ENCODE measurements at places on chromosomes 2 and 18.
A peak's percentile ranks its signal among the peaks of the same experiment; 100 is the strongest.

DNA sequence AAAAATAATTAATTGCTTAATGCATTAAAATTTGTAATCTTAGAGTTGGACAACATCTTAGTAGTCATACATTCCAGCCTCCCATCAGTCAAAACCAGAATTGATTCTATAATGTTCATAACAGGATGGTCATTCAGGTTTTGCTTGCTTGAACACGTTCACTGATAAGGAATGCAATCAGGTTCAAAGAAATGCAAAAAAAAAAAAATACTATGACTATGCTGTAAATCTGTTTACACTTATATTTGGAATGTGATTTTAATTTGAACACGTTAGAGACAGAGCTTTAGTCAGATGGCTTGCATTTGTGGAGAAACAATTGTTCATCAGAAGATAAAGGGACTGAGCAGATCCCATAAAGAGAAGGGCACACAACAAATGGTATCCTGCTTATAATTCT lies 131.3 kb upstream of the UNC80 start:
- no peak for DNase-seq

DNA sequence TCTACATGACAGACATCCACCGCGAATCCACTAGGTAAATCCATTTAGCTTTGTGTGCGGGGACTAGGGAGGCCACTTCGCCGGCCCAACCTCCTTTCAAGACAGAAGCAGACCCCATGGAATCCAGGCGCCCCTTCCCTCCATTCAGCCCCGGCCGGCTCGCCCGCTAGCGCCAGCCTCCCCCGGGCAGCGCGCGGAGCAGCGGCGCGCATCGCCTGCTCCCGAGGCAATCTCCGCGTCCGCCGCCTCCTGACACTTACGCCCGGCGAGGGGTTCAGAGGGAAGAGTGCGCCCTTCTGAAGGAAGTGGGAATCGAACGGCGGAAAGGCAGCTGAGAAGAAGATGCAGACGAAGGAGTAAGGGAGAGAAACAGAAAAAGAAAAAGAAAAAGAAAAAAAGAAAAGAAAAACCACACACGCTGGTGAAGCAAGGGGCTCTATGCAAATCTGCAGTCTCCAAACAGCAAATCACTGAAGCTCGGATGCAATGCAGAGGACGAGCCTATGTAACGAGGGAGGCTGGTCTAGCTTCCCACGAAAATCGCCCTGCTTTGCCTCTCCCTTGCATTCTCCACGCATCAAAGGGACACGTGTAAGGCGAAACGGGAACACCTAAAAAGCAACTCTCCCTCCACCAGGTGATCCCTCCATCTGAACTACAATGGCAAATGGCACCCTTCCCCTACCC lies 684.4 kb downstream of the NRXN1 start:
- no peak for DNase-seq

- DNase-seq = no peak
These were observed 2.3 kb downstream of the KIF5C start for GRCh38 chr2:148877403-148877740.

GRCh38 chr2:218130377-218130776 lies 4.5 kb downstream of the CXCR2 start:
- DNase-seq = no peak

- no peak for DNase-seq
These were observed 587.5 kb upstream of the DSEL start for GRCh38 chr18:68104036-68104435.

DNA sequence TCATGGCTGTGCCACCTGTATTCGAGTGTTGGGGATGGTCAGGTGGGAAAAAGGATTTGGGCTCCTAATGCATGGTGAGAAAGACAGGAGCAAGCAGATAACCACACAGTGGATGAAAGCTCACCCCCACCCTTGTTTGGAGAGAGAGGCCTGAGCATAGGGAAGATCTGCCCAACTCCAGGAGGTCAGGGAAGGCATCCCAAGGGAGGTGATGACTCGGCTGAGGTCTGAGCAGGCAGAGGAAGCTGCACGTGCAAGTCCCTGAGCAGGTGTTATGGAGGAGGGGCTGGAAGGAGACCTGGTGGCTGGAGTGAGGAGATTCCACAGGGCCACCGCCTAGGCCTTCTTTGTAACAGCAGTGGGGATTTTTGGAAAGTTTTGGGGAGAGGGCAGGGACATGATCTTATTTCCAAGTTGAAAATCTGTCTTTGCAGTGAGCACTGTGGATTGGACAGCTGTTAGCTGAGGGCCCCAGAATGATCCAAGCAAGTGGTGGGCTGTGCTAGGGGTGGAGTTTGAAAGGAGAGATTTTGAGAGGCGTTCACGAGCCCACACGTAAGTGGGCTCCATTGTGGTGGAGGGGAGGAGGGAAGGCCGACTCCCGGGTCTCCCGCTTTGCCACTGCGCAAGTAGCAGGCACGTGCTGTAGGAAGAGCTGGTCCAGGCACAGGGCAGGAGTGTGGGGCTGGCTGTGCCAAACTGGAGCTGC lies 228.5 kb downstream of the GLI2 start:
- DNase-seq = no peak

GRCh38 chr18:31261792-31262582 lies 56.0 kb upstream of the DSG1 start:
- DNase-seq = no peak

GRCh38 chr2:122138561-122138960 lies 383.1 kb downstream of the TSN start:
- DNase-seq = no peak

- DNase-seq = no peak
These were observed 311.1 kb downstream of the NRXN1 start for GRCh38 chr2:50720697-50721315.

GRCh38 chr2:150046810-150047209 lies 440.7 kb downstream of the RND3 start:
- no peak for DNase-seq

- DNase-seq = peak; percentile 31
These were observed at the start of gene PLA2R1 for GRCh38 chr2:160062292-160063005. PLA2R1 (minus strand) TSS chr2:160062615; CDS start chr2:160062403, 212 bp downstream.

DNA sequence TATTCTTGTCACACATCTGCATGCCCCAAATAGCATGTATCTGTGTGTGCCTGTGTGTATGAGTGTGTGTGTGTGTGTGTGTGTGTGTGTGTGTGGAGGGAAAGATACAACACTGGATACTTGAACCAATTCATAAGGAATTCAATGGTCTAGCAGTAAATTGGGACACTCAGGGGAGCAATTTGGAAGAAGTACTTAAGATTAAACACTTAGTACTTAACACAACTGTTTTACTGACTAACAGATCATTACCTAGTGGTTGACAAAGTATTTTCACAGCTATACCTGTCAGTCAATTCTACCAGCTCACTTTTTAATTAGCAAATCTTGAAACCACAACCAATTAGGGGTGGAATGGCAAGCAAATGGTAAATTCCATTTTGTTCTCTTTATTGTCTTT lies 1024.1 kb downstream of the TMEM182 start:
- no peak for DNase-seq

DNA sequence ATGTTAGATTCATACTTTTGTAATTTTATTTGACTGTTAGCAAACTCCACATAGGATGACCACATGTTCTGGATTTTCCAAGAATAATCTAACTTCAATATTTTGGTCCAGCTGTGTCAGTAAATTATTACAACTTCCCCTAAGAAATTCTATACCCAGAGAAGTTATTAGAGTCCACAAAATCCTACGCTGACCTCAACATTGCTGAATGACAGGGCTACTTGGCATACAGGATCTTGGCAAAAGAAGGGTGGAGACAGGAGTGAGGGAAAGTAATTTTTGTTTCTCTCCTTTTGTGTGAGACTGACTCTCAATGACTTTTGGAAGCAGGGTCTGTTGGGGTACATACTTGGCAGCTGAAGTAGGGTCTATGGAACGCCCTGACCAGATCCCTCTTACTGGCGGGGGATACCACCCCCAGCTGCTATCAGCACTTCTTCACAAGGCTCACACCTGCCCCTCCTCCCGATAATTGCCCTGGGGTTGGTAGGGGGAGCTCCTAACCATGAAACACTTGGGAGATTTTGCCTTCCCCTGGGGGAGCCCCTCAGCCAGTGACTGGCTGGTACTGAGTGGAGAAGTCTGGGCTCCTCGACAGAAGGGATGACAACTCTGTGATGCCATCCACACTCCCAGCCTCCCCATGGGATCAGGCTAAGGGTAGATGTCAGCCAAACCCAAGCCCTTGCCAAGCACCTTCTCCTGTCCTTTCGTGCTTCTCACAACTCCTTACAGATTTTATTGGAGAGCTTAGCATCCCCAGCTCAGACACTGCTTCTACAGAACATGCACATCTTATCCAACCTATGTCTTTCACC lies 110.6 kb upstream of the FHL2 start:
- no peak for DNase-seq

DNA sequence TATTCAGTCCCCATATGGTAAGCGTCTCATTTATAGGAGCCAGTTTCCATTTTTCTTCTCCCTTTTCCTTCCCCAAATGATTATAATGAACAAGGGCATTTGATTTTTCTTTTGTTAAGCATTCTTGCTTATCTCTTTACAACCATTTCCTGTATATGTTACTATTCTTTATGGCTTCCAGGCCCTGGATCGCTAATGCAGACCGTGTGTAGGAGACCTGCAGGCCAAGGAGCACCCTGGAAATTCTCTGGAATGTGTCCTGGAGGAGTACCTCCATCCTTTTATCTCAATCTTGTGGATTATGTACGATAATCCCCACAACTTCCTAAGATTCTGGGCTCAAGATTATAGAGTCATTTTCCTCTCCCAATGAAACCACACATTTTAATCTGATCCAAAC lies 439.6 kb upstream of the MMADHC start:
- DNase-seq = no peak

- no peak for DNase-seq
These were observed 36.7 kb downstream of the RALB start for GRCh38 chr2:120289221-120289906.

- DNase-seq = no peak
These were observed 102.2 kb downstream of the PTGR3 start for GRCh38 chr18:75106746-75107145.

DNA sequence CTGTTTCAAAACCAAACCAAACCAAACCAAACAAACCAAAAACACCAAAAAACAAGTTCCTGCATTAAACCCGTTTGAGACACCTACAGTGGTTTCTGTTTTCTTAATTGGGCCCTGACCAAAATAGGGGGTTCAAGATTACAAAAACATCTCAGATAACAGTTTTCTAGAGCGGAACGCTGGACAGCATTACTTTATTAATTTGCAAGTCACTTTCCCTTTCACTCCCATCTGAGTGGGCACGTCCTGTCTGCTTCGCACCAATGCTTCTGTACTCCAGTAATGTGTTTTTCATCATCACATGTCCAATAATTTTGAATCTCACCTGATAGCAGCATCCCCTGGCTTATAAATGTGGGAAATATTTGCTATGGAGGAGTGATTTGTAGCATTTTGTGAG lies 11.7 kb upstream of the MYO1B start:
- no peak for DNase-seq

- peak; percentile 67 for DNase-seq
These were observed 634.5 kb downstream of the ZEB2 start for GRCh38 chr2:143885461-143885860.

DNA sequence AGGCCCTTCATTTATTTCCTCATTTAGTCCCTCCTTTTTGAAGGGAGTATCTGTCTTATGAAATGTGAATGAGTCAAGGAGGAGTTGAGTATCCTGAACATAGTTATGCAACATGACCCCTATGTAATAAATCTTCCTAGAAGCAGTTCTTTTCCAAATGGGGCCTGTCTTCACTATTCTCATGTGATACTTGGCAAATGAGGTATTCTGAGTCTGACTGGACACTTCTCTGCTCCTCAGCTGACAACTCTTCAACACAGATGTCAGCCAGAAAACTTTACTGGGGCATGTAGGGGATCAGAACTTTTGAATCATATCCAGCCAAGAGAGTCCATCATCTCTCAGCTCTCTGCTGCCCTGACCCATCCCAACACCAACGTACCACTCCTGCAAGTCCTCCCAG lies 291.6 kb downstream of the ZNF385B start:
- no peak for DNase-seq

GRCh38 chr2:44009136-44009735 lies 13.4 kb upstream of the LRPPRC start:
- DNase-seq = no peak

DNA sequence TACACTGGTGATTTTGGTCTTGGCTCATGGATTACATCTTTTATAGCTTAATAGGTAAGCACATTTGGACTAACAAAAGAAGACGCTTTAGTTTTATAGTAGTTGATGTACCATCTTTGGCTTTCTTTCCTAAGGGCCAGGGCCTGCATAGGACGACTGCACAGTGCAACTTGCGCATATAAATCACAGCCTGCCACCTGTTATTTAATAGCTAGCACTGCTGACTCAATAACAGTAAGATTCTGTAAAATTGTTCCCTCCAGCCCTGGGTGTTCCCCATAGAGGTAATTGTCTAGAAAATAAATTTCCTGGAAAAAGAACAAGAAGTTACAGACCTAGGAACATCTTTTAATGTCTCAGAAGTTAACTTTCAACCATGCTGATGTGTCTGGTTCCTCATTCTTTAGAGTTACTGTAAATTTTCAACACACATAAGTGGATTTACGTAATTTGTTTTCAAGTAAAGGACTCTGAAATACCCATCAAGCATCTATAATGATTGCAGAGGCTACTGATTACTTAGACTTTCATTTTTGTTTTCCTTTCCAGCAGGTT lies 594.2 kb upstream of the NXPH2 start:
- no peak for DNase-seq

GRCh38 chr2:189648846-189649509 lies 12.3 kb upstream of the ASNSD1 start:
- no peak for DNase-seq

DNA sequence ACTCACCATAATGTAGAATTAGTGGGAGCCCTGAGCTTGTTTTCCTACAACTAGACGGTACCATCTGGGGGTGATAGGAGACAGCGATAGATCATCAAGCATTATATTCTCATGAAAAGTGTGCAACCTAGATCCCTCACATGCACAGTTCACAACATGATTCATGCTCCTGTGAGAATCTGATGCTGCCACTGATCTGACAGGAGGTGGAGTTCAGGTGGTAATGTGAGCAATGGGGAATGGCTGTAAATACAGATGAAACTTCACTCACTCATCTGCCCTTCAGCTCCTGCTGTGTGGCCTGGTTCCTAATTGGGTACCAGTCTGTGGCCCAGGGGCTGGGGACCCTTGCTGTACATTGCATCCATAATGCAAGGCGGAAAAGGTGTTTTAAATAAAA lies 60.7 kb downstream of the USP34 start:
- DNase-seq = no peak

DNA sequence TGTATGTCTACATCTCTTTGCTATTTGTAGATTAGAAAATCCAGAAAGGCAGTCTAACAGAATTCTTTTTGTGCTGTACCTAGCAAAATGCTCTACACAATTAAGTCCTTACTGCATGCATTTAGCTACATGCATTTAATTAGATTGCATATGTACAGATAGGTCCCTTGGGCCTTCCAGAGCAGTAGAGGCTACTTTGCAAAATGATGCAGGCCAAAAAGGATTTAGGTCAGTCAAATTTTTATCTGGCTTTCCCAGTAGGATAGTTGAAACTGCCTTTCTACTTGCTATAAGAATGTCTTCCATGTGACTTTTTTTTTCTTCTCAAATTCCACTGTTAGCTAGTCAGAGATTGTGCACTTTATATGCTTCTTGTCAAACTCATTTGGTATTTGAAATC lies 19.3 kb downstream of the GALNT13 start:
- DNase-seq = no peak

GRCh38 chr2:96485751-96486651 lies 19.2 kb downstream of the NEURL3 start:
- peak; percentile 89 for DNase-seq

Data from RCC 7860 (cell line).